H1 (cell line): ENCODE measurements at places on chromosomes 4 and X.

DNA sequence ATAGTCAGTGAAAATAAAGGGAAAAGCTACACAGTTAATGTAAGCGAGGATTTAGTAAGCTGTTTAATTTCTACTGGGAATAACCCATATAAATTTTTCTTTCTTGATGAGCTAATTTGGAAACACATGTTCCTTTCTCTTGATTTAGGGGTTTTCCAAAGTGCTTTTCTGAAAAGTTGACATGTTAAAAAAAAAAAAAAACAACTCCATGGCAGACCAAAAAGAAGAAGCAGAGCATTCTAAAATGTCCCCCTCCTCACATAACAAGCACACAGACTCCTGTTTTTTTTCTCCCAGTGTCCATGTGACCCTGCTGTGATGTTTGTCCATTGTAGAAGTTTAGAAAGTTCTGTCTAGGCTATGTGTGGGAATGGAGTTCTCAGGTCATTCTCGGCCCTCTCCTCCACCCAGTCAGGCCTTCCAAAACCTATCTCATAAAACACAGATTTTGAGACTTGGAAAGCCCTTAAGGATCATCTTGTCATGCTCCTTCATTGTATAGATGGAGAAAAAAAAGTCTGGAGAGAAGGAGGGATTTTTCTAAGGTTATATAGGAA lies 792 bp downstream of the CLIC2 start:
- no peak for DNase-seq

DNA sequence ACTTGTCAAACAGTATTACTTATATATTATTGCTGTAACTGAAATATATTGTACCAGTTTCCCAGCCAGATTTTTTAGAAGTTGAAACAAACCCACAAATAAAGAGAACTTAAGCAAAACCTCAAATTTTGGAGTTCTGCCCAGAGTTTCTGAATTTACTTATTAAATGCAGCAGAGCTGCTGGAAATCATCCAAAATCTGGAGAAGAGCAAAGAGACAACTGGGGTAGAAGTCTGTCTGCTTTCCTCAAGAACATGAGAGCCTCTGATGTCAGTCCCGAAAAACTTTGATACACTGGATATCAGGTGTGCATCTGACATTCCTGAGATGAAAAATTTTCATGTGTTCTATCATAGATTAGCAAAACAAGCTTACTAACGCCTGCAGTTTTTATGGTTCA lies 325.9 kb downstream of the NR3C2 start:
- DNase-seq, result no peak

GRCh38 chr4:178778496-178778895 lies 1336.3 kb upstream of the AGA start:
- DNase-seq, result no peak

GRCh38 chr4:20684852-20685763 lies 15.2 kb upstream of the PACRGL start:
- DNase-seq, result no peak

DNA sequence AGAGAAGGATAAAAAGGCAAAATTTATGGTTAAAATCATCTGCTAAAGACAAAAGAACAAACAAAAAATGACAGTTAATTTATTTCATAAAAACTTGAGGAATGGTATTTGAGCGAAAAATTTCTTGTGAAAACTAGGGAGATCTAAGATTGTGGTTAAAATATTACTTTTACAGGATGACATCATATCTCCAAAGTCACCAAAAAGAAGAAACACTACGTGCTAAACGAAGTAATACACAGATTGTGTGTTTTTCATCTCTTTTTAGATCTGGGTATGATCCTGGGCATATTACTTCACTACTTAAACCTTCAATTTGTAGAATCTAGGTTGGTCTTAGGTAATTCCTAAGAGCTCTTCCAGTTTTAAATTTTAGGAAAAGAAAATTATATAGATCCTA lies 107.7 kb downstream of the CAMK2D start:
- DNase-seq, result no peak

GRCh38 chrX:130593911-130594310 lies 192.1 kb downstream of the RBMX2 start:
- DNase-seq, result no peak

- no peak for DNase-seq
Observed at GRCh38 chr4:174929346-174929745, 11.2 kb downstream of the ADAM29 start.

GRCh38 chr4:95701500-95702170 lies 138.3 kb upstream of the PDHA2 start:
- DNase-seq, result no peak

- DNase-seq, result no peak
Observed at GRCh38 chr4:10118048-10119004, 1.7 kb upstream of the WDR1 start.

GRCh38 chrX:123036401-123036800 lies 147.7 kb upstream of the GRIA3 start:
- DNase-seq, result no peak

- no peak for DNase-seq
Observed at GRCh38 chrX:73615022-73615421, 52.0 kb downstream of the CHIC1 start.

GRCh38 chrX:148618470-148619445 lies 118.3 kb downstream of the AFF2 start:
- no peak for DNase-seq

- no peak for DNase-seq
Observed at GRCh38 chr4:107036584-107037198, 578 bp upstream of the DKK2 start.

GRCh38 chr4:53023677-53024299 lies 161.7 kb downstream of the RASL11B start:
- no peak for DNase-seq

GRCh38 chrX:47808904-47809788 lies 27.6 kb upstream of the ZNF81 start:
- DNase-seq, result no peak

DNA sequence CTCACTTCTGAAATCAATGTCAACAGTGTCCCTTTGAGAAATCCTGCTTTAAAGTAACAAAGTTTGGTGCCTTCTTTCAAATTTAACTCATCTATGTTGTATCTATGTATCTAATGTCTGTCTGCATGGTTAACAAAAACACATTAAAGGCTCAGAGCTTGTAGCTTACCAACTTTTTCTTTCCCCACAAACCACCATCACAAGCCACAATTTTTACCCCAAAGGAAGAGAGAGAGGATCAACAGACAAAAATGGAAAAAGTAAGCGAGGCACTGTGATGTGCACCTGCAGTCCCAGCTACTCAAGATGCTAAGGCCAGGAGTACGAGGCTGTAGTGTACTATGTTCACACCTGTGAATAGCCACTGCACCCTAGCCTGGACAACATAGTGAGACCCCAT lies 17.2 kb downstream of the ATRX start:
- no peak for DNase-seq

DNA sequence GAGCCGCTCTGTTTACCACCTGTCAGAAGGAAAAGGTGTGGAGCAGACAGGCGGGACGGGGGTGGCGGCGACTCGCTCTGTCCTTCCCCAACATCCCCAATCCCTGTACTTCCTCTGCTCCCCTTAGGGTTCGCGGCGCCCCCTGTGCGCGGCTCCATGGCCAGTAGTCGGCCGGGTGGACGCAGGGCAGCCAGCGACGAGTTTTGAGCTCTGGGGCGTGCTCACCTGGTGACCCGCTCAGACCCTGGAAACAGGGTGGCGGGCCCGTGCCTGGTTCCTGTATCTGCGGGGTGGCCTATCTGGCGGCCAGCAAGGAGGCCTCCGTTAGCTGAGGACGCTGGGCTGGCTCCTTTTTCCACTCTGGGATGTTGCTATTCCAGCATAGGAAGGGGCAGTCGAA lies 5.4 kb upstream of the MAGIX start:
- DNase-seq, result no peak

DNA sequence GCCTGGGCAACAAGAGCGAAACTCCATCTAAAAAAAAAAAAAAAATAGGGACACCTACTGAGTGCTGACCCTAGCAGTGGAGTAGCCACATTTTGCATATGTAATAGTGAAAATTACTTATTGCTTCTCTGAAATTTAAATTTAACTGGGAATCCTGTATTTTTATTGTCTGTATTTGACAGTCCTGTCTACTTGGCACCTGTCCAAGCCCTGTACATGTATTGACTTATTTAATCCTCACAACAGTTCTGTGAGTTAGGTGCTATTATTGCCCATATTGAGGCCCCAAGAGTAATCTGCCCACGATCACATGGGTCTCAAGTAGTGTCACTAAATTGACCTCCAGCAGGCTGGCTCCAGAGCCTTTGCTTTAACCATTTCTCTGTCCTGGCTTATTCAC lies 81.6 kb downstream of the WDR19 start:
- DNase-seq, result no peak
